ENCODE measurements at places on chromosomes 11 and 22.

GRCh38 chr11:36619502-36619901 is 21.5 kb upstream of the RAG2 start:
- DNase-seq: peak; percentile 1

- DNase-seq: peak; percentile 49
These were observed 536 bp downstream of the YWHAH start for GRCh38 chr22:31944700-31945442.

DNA sequence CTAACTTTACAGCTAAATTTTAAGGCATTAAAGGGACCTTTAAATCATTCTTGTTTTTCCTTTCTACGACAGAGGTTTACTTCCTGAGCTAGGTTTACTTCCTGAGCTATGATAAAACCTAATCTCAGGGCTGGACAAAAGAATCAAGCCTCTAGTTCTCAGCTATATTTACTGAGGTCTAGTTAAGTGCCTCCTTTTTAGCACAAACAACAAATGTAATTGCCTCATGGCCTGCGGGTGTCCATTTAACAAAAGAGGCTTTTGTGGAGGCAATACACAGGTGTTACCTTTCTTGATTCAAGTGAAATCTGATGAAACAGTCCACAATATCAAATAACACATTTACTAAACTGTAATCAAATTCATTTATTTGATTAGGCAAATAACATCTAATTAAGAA is 67.3 kb downstream of the IMMP1L start:
- no peak for DNase-seq

- DNase-seq: no peak
These were observed 23.5 kb upstream of the PICK1 start for GRCh38 chr22:38033522-38034277.

- no peak for DNase-seq
These were observed 83.9 kb upstream of the CLDN5 start for GRCh38 chr22:19608003-19608690.

- DNase-seq: peak; percentile 62
These were observed 27.3 kb downstream of the STK33 start for GRCh38 chr11:8566613-8567210.

DNA sequence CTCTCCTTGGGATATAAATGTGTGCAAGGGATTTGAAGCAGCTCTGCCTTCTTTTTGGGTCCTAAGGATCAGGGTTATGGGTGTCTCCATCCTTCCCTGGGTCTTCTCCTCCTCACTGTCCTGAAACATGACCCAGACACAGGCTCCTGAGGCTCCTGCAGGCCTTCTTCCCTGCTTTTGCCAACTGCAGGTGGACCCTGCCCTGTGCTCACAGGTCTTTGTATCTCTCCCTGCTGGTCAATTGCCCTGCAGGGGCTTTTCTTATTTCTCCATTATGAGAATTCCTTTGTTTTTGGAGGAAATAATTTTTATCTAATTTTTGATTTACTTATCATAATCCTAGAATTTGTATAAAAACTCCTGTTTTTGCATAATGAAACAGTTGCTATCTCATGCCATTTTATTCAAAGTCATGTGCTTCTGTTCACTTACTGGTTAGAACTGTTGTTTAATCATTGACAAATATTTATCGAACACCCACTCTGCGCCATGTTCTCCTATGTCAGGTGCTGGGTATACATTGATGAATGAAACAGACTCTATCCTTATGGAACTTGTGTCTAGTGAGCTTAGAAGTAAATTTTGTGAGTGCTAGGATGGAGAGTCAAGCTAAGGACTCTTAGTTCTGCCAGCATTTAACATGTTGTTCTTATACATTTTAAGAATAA is 89.7 kb upstream of the TOP3B start:
- DNase-seq: no peak

DNA sequence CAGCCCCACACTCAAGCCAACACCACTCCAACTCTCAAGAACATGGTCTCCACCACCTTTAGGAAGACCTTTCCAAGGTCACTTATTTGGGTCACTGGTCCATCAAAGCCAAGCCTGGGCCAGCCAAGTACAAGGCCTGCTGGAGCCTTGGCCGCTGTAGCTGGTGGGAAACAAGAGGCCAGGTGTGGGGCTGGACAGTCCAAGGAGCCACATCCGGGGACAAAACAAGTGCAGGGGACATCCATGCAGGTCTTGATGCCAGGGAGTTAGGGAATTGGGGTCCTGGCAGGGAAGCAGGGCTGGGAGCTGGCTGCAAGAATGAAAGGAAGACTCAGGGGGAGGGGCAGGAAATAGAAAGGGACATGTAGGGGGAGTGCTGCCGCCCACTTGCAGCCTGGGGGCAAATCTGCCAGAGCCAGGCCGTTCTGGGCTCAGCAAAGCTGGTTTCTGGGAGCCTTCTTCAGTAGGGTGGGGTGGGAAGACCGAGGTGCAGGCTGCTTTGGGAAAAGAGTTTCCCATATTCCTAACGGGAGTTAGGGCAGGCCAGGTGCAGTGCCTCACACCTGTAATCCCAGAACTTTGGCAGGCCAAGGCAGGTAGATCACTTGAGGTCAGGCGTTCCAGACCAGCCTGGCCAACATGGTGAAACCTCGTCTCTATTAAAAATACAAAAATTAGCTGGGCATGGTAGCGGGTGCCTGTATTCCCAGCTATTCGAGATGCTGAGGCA is 69.5 kb upstream of the ATXN10 start:
- DNase-seq: no peak

DNA sequence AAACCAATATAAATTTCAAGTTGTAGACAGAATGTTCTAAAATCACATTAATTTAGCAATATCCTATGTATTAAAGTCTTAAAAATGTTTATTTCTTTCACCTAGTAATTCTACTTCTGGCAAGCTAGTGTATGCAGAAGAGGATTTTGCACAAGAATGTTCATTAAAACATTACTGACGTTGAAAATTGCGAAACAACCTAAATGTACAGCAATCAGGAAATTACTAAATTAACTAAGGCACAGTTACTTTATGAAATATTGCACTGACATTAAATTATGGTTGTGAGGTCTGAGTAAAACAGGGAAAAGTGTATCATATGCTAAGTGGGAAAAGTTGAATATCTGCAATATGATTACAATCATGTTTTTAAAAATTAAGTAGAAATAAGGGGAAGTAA is 4.1 kb downstream of the SLC36A4 start:
- DNase-seq: no peak

DNA sequence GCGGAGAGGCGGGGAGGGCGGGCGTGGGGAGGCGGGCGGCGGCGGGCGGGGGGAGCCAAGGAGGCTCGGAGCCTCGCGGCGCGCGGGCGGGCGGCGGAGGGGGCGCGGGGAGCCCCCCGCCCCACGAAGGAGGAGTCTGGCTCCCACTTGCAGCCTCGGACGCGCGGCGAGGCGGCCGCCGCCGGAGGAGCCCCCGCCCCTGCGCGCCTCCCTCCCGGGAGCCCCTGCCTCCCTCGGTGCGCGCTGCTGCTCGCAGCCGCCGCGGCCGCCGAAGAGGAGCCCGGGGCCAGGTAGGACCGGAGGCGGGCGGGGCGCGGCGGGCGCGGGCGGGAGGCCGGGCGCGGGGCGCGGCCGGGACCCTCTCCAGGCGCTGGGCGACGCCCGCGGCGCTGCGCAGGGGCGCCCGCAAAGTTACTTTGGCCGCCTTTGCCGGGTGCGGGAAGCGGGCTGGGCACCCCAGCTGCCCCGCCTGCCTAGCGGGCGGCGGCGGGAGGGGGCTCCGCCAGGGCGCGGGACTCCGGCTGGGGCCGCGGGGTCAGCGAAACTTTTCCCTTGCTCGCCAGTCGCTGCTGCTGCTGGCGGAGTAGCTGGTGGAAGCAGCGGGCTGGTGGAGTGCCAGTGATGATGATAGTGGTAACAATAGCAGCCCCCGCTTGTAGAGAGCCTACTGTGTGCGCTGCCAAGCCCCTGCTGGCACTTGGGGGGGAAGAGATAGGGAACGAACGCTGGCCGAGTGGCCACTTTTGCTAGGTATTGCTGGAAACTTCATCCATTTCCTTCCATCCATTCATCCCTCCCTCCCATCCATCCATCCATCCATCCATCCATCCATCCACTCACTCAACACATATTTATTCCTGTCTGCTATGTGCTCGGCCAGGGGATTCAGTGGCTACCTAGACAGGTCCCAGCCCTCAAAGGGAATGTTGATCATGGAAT is at the start of gene MPPED1:
TSS of gene MPPED1 (plus strand) at position 146 of the 939 bp plus-strand sequence. CDS start 12,972 bp downstream, outside the sequence.
- no peak for DNase-seq

GRCh38 chr22:28172892-28173670 is 254.0 kb upstream of the PITPNB start:
- DNase-seq: peak; percentile 38

GRCh38 chr11:116432301-116432700 is 340.5 kb downstream of the BUD13 start:
- no peak for DNase-seq

- DNase-seq: peak; percentile 96
These were observed 47.8 kb downstream of the DBX1 start for GRCh38 chr11:20112291-20113148.

DNA sequence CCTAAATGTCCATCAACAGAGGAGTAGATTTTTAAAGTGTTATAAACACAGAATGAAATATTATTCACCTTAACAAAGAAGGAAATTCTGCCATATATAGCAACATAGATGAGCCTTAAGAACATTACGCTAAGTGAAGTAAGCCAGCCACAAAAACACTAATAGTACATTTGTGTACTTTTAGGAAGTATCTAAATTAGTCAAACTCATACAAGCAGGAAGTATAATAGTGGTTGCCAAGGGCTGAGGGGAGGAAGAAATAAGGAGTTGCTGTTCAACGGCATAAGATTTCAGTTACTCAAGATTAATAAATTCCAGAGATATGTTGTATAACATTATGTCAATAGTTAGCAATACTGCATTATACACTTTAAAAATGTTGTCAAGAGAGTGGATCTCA is 181.7 kb upstream of the ZC3H12C start:
- no peak for DNase-seq

DNA sequence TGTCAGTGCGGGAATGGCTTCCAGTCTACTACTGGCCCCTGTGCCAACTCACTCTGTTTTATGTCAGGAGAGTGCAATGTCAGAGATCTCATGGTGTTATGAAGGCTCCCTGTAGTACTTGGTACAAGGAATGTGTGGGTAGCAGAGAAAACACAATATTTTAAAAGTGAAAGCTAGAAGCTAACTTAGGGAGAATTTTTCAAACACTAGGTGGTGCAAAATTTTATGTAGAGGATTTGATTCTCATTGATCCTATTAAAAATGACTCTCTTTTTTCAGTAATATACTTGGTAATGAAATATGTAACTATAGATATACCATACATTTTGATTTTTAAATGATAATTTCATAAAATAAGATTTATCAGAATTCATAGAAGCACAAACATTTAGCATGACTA is 134.7 kb downstream of the JRKL start:
- DNase-seq: no peak

DNA sequence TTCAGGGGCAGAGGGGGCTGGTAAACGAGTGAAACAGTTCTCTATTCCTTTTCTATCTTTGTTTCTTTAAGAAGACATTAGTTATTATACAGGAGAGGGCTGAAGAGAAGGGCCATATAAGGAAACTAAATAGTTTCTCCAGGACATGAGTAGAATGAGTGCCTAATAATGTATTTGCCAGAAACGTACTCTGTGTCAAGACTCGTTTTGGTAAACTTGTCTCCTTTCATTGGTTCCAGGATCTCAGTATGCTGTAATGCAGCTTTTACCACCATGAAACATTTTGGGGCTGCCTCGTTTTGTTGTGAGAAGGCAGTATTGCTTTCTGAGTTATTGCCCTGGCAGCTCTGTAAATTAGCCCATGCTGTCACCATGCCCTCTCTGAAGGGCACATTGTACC is 51.7 kb downstream of the POLD3 start:
- DNase-seq: no peak

GRCh38 chr22:23281406-23282088 is 101.2 kb downstream of the BCR start:
- DNase-seq: peak; percentile 72

- DNase-seq: no peak
These were observed 5.7 kb downstream of the NNMT start for GRCh38 chr11:114301927-114302326.

DNA sequence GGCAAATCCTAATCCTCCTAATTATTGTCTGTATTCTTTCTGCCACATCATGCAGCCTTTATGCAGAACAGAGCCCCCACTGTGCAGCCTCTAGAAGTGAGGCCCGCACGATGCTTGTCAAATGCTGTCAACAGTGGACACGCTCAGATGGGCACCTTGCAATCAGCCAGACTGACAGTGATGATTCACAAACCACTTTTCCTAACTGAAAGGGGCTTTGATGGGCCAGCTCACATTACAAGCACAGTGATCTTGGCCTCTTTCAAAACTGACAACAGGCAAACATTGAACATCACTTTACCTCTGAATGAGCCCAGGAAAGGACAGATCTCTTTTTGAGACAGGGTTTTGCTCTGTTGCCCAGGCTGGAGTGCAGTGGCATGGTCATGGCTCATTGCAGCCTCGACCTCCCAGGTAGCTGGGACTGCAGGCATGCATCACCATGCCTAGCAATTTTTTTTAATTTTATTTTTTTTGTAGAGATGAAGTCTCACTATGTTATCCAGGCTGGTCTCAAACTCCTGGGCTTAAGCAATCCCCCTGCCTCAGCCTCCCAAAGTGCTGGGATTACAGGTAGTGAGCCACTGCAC is 18.0 kb upstream of the E2F8 start:
- no peak for DNase-seq

DNA sequence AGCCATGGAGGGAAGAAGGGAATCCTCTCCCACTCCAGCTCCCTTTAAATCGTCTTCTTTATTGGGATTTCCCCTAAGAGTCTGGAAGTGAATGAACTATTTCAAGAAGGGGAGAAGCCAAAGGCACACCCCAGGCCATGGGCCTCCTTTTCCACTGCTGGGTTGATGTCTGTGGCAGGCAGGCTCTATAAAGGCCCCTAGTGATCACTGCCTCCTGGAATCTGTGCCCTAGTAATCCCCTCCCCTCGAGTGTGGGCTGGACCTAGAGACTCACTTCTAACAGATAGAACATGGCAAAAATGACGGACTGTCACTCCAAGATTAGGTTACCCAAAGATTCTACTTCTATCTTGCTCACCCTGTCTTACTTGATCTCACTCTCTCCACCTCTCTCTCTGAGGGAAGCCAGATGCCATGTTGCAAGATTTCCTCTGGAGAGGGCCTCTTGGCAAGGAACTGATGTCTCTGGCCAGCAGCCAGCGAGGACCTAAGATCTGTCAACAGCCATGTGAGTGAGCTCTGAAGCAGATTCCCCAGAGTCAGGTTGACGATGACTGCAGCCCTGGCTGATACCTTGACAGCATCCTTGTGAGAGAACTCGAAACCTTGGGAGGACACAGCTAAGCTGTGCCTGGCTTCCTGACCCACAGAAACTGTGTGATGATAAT is 444.8 kb downstream of the SOX6 start:
- peak; percentile 58 for DNase-seq

GRCh38 chr22:35514366-35514765 is 26.3 kb upstream of the RASD2 start:
- no peak for DNase-seq

GRCh38 chr11:13535819-13536218 is 40.0 kb upstream of the PTH start:
- no peak for DNase-seq

DNA sequence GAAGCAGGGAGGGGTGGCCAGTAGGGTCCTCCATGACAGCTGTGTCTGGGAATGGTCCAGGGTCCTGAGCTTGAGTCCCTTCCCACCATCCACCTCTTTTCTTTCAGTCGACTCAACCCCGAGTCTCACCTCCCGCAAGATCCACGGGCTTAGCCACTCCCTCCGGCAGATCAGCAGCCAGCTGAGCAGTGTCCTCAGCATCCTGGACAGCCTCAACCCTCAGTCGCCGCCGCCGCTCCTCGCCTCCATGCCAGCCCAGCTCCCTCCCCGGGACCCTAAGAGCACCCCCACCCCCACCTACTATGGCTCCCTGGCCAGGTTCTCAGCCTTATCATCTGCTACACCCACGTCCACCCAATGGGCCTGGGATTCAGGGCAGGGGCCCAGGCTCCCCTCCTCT is 81.9 kb downstream of the CEP164 start:
- DNase-seq: no peak

- DNase-seq: peak; percentile 16
These were observed 522.6 kb downstream of the MN1 start for GRCh38 chr22:27278946-27279345.

All from EH (cell line).